ENCODE measurements at places on chromosomes 3 and 15.

GRCh38 chr3:89685731-89686130 lies 578.3 kb downstream of the EPHA3 start:
- DNase-seq = no peak

DNA sequence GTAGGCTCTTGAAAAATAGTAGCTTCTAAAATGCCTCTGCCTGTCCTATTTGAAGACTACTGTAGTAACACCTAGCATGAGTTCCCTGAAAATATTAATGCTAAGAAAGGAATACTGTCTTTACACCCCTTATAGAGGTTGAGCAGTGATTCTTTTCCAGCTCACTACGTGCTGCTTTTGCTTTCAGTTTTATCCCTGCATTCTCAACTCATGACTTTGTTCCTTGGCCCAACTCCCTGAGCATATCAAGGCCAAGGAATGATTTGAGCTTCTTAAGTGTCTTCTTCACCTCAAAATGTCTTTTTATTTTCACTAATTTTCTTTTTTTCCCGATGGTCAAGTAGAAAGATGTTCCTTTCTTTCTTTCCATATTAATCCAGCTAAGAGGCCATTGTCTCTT lies 16.5 kb upstream of the P2RY13 start:
- no peak for DNase-seq

DNA sequence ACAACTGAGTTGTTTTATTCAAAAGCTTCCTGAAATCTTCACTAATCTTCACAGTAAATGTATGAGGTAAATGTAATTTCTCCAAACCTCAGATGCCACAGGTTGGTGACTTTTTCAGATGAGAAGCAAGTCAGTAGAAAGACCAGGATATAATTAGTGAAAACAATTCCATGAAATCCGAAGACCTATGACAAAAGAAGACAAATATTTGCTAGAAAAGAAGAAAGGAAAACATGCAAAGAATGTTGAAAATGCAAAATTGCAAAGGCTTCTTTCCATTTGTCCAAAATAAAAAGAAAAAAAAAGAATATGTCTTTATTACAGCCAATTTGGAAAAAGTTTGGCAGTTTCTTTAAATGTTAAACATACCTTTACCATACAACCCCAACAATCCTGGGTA lies 88.3 kb upstream of the MYRIP start:
- no peak for DNase-seq

- DNase-seq = no peak
These were observed 53.5 kb downstream of the ZBTB38 start for GRCh38 chr3:141421639-141422319.

DNA sequence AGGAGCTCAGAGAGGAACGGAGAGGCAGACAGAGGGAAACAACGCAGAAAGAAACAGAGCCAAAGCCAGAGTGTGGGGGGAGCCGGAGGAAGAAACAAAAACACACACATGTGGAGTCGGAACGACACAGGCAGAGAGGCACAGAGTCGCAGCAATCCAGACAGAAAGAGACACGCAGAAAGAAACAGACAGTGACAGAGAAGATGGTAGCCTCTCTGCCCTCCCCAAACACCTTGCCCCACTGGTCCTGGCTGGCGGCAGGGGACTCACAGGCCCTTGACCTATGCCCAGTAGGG lies 1.7 kb downstream of the NCKIPSD start:
- DNase-seq = no peak

- no peak for DNase-seq
These were observed 398.9 kb upstream of the TPRG1 start for GRCh38 chr3:188772886-188773285.

DNA sequence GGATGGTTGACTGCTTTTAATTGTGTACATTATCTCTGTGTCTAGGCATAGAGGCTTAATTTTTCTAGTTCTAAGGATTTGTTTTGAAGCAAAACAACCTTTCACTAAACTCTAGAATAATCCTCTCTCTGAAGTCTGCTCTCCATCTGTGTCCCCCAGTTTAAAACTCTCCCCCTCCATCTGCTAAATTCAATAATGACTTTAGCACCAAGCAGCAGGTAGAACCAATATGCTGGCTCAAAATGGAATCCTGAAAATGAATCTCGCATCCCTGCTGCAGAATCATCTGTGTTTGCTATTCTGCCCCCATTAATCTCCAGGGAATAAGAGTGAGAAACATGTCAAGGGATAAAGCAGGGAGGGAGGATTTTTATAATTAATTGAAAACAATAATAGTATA lies 111.8 kb downstream of the TUSC7 start:
- no peak for DNase-seq

- no peak for DNase-seq
These were observed 10.9 kb downstream of the RMDN3 start for GRCh38 chr15:40743921-40744814.

- DNase-seq = no peak
These were observed 348.7 kb downstream of the TBL1XR1 start for GRCh38 chr3:176848431-176849214.

DNA sequence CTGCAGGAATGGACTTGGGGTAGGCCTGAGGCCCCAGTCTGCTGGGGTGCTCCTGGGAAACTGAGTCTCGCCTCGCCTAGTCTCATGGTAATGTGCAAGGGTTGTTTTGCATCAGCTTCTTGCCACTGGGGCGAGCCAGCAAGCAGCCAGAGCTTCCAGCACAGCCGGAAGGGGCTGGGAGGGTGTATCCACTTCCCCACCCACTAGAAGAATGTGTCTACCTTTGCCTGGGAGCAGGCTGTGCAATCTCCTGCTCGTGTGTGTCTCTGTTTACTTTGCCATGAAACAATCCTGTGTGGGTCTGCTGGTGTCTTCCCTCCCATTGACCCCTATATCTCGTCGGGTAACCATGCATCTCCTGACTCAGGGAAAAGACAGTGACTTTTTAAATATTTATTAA lies 21.8 kb upstream of the ERICH6 start:
- DNase-seq = no peak

GRCh38 chr3:56005196-56005805 lies 463.0 kb downstream of the ERC2 start:
- no peak for DNase-seq

- no peak for DNase-seq
These were observed 74.2 kb upstream of the FBN1 start for GRCh38 chr15:48719668-48720067.

- no peak for DNase-seq
These were observed 279.4 kb upstream of the ARL6 start for GRCh38 chr3:97485206-97485605.

- DNase-seq = no peak
These were observed 9.7 kb upstream of the CMTM7 start for GRCh38 chr3:32381922-32382321.

DNA sequence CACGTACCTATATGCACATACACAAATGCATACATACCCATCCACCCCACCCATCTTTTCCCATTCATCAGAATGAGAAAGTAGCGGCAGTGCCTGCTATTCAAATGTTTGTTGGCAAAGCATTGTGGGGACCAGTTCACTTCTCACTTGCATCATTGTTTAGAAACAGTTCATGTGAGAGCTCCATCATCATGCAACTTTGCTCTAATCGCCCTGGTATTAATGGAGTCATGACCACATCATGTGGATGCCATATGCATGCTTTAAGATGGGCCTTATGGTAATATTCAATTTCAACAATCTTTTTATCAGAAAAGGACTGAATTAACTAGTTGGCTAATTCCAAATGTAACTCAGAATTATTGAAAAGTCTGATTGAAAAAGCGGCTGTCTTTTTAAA lies 80.5 kb downstream of the LRTM1 start:
- no peak for DNase-seq

- DNase-seq = no peak
These were observed 73.2 kb downstream of the SAMMSON start for GRCh38 chr3:70072754-70073153.

- no peak for DNase-seq
These were observed 127.3 kb upstream of the THBS1 start for GRCh38 chr15:39453620-39454019.

DNA sequence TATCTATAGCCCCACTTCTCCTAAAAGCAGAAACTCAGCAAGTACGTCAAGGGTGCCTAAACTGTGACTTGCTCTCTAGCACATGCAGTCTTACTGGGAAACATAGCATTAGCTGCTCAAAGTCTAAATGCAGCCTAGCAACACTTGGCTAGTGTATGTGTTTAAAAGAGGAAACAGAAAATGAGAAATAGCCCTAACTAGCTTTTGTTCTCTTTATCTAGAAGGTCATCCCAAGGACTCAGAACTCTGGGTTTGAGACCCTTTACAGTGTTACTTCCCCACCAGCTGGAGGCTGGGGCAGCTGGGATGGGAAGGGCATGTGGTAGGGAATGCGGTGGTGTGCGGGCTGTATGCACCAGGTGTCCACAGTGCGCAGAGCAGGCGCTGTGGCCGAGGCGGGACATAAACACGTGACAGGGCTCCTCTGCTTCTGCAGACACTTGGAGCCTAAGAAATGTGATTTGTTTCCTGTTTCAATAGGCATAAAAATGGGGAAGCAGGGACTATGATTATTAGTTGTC lies 13.3 kb downstream of the ETV5 start:
- DNase-seq = no peak

DNA sequence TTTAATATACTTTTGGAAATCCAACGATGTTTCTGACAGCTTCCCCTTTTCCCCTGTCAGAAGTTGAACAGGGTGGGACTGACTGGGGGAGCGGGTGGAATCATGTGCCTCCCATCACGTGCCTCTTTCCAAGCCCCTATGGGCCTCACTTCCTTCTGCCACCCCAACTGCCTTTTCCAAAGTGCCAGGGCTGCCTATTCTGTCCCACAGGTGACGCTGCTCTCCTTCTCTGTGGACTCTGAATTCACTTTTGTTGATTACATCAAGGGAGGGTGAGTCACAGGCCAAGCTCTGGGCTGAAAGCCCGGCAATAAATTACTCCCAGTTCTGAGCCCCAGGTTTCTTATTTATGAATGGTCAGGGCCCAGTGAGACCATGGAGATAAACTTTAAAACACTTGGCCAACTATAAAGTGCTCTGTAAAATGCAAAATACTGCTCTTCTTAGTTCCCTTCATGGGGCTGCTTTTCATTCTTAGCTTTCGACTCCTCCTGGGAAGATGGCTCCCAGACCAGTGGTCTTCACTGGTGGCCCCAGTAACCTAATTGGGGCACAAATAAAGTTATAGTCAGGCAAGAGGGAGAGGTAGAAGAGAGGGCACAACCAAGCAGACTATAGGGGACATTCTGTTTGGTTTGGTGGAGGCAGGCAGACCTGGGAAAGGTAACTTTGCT lies 12.3 kb downstream of the CPNE9 start:
- peak; percentile 13 for DNase-seq

DNA sequence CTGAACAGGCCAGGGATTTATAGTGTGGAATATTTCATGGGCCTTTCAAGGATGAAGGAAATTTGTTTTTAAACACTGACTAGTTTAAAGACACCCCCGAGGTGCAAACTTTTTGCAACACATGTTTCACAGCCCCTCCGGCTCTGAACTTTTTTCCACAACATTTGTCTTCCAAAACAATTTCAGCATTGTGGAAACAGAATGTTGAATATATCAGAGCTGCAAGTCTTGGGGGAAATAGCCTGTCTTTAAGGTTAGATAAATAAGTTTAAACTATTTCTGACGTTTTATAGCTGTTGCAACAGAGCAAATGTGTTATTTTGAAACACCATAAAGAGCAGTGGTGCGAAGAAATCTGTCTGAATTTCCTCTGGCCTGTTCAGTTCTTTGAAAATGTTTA lies 229.2 kb upstream of the GOLGA6L4 start:
- no peak for DNase-seq

- DNase-seq = no peak
These were observed 123.1 kb downstream of the ZMAT3 start for GRCh38 chr3:178948546-178948945.

GRCh38 chr3:113288881-113289280 lies 77.5 kb downstream of the BOC start:
- no peak for DNase-seq

GRCh38 chr3:120928991-120929390 lies 21.0 kb downstream of the STXBP5L start:
- DNase-seq = no peak

DNA sequence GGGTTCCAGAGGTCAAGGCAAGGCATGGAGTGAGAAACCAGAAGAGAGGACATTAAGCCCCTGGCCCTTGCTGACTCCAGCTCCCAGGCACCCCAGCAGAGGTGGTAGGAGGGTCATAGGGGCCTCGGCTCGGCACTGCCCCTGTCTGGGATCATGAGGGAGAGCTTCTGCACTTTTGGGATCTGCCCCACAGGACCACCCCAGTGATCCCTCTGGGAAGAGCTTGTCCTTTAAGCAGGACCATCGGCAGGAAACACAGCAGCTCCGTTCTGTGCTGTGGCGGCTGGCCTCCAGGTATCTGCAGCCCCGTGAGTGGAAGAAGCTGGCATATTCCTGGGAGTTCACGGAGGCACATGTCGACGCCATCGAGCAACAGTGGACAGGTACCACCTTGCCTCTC lies 35.5 kb downstream of the ANKDD1A start:
- DNase-seq = no peak

DNA sequence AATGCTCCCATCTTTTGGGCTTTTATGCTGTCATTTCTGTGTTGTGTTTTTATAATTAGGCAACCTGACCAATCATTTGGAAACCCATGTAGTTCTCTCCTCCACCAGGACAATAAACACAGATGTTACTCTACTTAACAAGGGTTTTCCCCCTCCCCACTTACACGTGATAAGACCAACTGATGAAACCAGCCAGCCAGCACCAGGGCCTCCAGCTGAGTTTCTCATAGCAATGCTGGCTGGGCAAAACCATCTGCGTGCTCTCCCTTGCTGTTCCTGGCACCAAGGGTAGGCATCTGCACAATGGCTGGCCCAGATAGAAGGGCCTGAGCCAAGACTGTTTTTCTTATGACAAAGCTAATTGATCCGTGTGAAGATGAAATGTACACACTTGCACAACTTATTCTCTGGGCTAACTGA lies 310.4 kb downstream of the PLCL2 start:
- DNase-seq = peak; percentile 35

- DNase-seq = no peak
These were observed 23.1 kb upstream of the GABPB1 start for GRCh38 chr15:50377867-50378751.

DNA sequence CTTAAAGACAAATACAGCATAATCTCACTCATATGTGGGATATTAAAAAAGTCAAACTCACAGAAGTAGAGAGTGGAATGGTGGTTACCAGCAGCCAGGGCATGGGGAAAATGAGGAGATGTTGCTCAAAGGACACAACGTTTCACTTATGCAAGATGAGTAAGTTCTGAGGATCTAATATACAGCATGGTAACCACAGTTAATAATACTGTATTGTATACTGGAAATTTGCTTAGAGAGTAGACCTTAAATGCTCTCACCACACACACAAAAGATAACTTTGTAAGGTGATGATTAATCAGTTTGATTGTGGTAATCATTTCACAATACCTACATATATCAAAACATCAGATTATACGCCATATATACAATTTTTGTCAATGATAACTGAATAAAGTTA lies 60.0 kb downstream of the MYH15 start:
- DNase-seq = no peak

- no peak for DNase-seq
These were observed 12.6 kb upstream of the LCTL start for GRCh38 chr15:66578286-66578875.

DNA sequence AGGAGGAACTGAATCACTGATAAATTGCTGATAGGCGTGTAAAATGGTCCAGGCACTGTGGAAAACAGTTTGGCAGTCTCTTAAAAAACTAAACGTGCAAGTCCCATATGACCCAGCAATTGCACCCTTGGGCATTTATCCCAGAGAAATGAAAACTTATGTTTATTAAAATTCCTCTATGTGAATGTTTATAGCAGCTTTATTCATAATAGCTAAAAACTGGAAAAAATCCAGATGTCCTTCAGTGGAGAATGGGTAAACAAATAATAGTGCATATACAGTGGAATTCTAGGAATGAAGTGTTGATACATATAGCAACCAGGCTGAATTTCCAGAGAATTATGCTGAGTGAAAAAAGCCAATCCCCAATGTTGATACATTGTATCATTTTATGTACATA lies 482.2 kb upstream of the PDZRN3 start:
- DNase-seq = no peak
